ENCODE measurements at places on chromosomes 4 and X.

DNA sequence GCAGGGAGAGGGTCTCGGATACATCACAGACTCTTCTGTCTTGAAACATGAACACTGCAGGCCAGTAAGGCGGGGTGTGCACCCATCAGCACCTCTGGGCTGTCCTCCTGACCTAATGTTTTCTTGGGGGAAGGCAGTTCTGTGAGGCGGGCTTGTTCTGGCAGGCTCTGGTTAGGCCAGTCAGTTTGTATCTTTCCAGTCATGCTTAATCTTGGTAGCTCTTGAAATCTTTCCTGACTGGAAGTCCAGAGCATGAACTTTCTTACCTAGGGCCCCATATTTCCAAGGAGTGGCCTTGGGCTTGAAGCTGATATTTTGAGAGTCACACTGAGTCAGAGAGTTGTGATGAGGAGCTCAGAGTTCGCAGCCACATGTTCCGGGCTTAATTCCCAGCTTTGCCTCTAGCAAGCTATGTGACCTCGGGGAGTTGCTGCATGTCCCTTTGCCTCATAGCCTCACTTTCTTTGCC, 54.2 kb upstream of the RASSF6 start:
- DNase-seq: no peak

- no peak for DNase-seq
These were observed 8.1 kb downstream of the EPGN start for GRCh38 chr4:74316397-74316796.

DNA sequence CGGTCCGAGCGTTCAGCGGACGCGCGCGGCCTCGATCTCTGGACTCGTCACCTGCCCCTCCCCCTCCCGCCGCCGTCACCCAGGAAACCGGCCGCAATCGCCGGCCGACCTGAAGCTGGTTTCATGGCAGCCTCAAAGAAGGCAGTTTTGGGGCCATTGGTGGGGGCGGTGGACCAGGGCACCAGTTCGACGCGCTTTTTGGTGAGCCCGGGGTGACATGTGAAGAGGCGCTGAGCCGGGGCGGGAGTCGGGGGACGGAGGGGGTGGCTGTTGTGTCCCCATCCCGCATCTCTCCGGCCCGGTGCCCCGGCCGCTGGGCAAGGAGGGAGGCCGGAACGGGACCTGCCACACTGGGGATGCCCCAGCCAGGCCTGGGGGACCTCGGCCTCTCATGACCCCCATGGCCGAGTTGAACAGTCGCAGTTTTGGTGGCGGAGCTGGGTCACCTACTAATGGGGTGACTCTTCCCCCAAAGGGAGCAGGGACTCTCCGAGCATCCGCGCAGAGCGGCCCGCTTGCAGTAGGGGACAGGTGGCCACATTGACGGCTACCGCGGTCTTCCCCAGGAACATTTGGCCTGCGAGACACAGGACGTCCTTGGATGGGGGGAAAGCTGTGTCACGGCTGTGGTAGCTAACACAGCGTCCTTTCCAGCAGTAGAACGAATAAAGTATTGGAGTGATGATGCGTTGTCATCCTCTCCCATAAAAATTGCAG, at the start of gene GK:
Gene GK, plus strand, starts transcription at position 9 of the 717 bp plus-strand sequence. Its CDS starts 115 bp downstream, at position 124.
- no peak for DNase-seq

DNA sequence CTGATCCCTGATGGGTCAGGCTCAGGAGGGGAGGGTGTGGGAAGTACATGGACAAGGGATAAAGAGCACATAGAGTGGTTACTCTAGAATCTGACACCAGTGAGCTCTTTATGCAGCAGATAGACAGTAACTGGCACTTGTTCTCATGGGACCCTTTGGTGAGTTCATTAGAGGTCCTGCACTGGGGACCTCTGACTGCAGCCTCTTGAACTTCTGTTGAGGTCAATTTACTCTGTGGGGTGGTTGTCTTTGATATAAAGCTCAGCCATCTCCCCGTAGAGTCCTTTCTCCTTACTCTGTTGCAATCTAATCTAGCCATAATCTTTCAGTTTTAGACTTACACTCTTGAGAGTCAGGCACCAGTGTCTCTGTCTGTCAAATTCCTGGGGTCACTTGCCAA, 222.4 kb downstream of the GPAT3 start:
- no peak for DNase-seq

- DNase-seq: no peak
These were observed 486.4 kb upstream of the FAT1 start for GRCh38 chr4:187209921-187210613.

GRCh38 chrX:46573331-46573891, at the start of gene CHST7:
Gene CHST7 (plus strand): TSS chrX:46573765. CDS start chrX:46573932, 167 bp downstream.
- DNase-seq: peak; percentile 10

DNA sequence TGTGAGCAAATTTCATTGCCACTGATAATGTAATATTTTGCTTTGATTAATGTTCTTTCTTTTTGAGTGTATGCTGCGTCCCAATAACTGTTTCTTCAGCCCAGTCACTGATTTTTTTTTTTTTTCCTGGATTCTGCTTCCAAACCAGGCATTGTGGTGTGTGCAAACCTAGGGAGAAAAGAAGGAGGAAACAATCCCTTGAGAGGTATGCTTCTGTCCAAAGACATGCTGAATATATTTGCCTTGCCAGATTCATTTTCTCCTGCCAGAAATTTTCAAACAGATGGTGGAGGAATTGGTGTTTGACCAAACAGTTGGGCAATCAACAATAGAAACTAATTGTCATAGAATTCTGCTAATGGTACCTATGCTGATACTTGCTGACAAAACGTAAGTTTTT, 753.6 kb downstream of the RPA4 start:
- no peak for DNase-seq

- DNase-seq: no peak
These were observed 877.8 kb downstream of the FAM133A start for GRCh38 chrX:94551831-94552230.

- DNase-seq: no peak
These were observed 38.1 kb downstream of the NAA11 start for GRCh38 chr4:79287718-79288117.

GRCh38 chr4:38529189-38530115, 134.5 kb upstream of the KLF3 start:
- no peak for DNase-seq

GRCh38 chr4:95641571-95641970, 92.8 kb upstream of the UNC5C start:
- no peak for DNase-seq

- DNase-seq: no peak
These were observed 154.9 kb upstream of the PJA1 start for GRCh38 chrX:69320116-69320515.

DNA sequence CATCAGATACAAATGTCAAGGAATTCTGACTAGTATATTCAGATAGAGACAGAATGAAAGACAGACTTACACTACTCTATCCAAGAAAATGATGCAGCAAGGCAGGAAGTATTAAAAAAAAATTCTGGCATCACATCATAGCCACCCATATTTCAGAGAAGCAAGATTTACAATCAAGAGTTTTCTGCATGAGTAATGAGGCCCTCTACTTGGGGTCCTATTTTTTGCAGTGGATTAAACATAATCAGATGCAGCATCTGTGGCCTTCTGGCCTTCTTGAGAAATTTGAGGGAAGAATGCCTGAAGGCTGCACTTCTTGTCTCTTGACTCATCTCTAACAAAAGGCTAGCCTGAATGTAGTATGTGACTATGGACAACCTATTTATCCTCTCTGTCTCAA, 48.2 kb upstream of the SLIT2 start:
- DNase-seq: peak; percentile 2

DNA sequence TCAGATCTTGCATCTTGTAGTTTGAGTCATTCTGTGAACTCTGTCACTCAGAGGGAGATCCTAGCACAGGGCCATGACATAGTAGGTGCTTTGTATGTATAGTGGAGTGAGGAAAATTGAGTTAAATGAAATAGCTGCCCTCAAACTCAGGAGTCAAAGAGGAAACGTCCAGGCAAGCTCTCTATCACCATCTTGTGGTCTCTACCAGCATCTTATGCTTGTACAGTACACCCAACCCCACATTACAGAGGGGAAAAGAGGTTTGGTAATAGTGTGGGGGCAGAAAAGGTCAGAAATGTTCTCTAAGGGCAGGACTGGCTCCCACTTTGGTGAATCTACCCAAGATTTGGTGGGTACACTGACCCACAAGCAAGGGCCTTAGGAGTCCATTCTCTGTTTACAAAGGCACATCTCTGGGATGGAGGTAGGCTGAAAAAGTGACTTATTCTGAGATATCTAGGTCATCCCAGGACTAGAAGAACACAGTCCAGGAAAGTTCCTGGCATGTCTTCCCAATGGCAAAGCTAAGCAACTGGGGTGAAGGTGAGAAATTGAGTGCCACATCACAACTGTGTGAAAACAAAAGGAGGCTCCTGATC, 131.8 kb downstream of the OR13H1 start:
- no peak for DNase-seq

GRCh38 chrX:6225911-6226595, 2.6 kb downstream of the NLGN4X start:
- DNase-seq: no peak

GRCh38 chrX:20300822-20301221, 34.1 kb upstream of the RPS6KA3 start:
- DNase-seq: no peak

GRCh38 chrX:125003746-125004446, 315.8 kb upstream of the TEX13C start:
- no peak for DNase-seq

DNA sequence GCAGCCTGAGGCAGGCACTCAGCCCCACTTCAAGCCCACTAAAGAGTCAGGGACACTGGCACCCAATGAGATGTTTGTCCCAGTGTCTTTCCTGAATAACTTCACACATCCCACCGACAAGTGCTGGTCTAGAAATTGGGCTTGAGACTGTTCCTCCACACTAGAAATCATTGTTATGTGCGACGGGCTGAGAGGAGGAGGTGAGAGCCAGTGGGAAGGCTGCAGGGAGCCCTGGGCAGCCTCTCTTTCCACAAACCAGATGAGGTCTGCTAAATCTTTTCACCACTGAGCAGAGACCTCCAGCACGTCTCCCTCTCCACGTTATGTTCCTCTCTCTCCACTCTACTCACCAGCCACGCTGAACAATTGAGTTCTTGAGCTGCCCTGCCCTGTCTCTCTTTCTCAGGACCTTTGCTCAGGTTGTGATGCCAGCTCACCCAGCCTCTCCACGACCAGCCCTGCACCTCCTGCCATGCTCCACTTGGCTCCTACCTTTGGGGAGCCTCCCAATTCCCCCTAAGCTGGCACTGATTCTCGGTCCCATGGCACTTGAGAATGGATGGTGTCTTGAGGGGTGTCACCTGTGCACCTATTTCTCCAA, 8.4 kb downstream of the SCD5 start:
- DNase-seq: no peak

DNA sequence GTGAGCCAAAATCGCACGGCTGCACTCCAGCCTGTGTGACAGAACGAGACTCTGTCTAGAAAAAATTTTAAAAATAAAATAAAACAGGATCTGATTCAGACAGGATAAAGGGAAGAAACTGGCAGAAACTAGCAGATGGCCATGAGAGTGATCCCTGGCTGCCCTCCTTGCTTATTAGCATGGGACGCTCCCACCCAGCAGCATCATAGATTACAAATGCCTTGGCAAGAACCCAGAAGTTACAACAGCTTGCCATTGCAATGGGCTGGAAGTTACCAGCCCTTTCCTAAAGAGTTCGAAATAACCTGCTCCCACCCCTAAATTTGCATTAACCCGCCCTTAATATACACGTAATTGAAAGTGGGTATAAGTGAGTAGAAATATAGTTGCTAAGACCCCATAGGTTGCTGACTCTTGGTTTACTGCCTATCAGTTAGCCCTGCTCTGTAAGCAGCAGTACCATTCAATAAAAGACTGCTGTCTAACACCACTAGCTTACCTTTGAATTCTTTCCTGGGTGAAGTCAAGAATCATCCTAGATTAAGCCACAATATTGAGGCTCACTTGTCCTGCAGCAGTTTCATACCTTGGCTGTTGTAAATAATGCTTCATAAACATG, 9.1 kb upstream of the XAGE2 start:
- no peak for DNase-seq

DNA sequence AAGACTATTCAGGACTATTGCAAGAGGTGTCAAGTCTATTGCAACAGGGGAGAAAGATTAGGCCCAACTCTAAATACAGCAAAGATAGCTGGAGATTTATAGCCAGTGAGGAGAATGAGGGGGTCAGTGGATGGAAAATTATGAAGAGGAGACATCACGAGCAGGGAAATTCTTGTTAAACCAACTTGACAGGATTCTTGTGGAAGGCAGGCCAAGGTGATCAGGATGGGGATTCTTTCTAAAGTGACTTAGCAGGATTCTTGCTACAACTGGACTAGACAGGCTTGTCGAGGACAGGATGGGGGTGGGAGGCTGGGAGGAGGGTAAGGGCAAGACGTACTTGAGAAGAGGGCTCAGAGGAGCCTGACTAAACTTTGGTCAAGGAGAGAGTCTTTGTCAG, 89.0 kb downstream of the PHEX start:
- DNase-seq: no peak

DNA sequence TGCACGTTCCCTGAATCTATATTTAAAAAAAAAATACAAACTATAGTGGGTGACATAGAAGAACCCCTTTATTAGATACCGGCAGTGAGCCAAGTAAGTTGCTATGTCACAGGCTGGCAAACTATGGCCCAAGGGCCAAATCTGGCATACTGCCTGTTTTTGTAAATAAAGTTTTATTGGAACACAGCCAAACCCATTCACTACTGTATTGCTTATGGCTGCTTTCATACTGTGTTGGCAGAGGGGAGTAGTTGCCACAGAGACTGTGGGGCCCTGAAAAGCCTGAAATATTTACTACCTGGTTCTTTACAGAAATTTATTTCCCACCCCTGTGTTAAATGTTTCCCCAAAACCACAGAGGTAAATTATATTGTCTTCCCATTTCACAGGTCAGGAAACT, 71.2 kb upstream of the EGFL6 start:
- no peak for DNase-seq

DNA sequence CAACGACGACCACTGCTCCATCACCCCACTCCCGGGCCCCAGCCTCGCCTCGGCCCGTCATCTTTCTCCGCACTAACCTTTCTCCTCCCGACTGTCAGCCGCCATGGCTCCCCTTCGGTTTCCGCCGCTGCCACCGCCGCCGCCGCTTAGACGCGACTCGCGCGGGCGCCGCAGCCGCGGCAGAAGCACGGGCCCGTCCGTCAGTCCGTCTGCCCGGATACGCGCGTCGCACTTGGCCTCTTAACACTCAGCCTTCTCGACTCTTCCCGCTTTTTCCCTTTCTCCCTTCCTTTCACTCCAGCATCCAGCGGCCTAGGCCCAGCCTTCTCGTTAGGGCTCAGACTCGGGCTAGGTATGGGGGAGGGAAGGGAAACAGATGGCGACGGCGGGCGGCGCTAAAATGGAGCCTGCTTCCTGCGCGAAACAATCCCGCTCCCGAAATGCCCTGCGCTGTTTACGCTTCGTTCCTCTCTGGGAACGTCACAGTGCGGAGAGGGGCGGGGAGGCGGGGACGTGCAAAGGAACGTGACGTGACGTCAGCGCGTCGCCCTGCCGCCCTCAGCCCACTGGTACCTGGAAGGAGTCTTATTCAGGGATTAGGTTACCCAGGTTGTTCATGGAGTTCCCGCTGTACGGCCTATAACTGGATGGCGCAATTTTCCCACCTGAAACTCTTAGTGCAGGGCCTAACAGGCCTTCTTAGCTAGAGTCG, at the start of gene YTHDC1:
Gene YTHDC1, minus strand, starts transcription at position 442 of the 712 bp plus-strand sequence. Its CDS starts 337 bp downstream, at position 105.
- DNase-seq: peak; percentile 78

Measured in GOT3 (cell line).